Type B pancreatic cell (in vitro differentiated cells): ENCODE measurements at places on chromosomes 6 and 20.

- DNase-seq = no peak
Measured at GRCh38 chr6:13146442-13146841, 181.9 kb downstream of the TBC1D7 start.

- DNase-seq = no peak
Measured at GRCh38 chr20:40497899-40498691, 190.9 kb downstream of the MAFB start.

DNA sequence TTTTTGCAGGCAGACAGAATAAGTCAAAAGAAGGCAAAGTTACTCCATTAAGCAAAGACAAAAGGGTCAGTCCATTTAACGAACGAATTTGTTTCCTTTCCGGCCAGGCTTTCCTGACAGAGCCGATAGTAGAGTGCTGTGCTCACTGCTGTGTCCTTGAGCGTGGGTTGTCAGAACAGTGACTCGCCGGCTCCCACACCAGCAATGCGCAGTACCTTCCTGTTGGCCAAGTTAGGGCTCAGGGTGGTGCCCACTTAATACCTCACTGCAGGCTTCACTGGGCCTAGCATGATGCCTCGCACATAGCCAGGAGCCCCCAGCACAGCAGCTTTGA lies 294.7 kb downstream of the FOXC1 start:
- DNase-seq = no peak

GRCh38 chr6:25277857-25278256 lies 1.3 kb upstream of the CARMIL1 start:
- DNase-seq = no peak

DNA sequence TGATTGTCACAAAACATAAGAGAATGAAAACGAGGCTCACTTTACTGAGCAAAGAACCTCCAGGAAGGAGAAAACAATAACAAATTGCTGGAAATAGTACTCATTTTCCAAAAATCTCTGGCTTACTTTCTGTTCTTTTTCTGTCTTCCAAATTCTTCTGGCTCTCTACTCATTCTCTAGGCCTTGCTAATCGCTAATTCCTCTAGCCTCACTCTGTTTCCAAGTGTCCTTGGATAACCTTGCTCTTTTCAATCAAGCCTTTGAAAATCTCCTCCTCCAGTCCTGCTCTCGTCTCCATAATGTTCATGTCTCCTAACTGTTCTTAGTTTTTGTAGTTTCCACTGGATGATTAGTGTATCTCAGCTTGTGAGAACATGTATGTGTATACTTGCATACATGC lies 96.2 kb upstream of the MAP7 start:
- DNase-seq = no peak

DNA sequence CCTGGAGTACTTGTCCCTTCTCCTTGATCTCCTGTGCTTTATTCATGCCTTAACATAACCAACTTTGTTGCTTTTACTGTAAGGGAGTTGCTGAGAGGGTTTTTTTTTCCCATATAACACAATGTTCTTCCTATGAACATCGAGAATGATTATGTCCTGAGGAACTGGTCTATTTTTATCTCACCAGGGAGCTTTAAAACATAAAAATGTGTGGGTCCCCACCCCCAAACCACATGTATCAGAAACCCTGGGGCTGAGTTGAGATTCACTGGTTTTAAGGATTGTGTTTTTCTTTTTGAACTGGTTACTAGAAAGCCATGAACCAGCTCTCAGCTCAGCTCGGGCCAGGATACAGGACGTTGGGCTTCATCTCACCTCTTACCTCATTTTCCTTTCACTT lies 118.5 kb upstream of the JAG1 start:
- no peak for DNase-seq

DNA sequence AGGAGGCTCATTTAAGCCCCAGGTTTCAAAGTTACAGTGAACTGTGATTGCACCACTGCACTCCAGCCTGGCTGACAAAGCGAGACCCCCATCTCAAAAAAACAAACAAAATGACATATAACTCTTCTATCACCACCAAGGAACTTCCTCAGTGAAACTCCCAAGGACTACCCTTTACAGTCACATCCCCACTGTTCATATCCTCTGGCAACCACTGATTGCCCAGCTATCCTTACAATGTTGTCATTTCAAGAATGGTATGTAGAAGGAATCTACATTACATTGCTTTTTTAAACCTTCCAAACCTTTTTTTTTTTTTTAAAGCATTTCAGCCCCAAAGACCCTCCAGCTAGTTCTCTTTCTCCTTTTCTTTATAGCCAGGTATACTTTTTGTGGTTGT lies 123.1 kb upstream of the CARMIL1 start:
- no peak for DNase-seq

- DNase-seq = no peak
Measured at GRCh38 chr6:33675968-33676367, 35.5 kb downstream of the UQCC2 start.

GRCh38 chr20:19880256-19881079 lies 122.4 kb downstream of the RIN2 start:
- no peak for DNase-seq

DNA sequence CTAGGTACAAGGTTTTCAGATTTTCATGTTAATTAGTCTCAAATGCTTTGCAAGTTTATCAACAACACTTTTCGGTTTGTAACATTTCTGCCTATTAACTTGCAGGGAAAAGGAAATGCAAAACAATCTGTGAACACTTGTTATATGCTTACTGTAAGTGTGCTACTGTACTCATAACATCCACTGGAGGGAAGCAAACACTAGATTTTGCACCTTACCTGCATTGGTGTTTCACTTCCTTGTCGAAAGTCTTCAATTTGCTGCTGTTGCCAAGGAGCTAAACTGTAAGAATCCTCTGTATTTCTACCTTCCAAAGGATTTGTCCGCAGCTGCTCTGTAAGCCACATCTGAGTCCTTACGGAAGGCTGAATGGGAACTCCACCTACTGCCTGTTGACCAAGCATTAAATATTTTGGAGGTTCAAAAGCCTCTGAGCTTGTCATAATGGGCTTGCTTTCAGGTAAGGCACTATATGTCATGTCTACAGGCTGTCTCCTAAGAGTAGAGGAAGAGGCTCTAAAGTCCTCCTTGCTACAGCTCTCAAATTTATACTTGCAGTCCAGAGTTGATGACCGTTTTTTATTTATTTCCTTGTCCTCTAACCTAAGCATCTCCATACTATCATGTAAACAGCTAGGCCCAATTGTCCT lies 17.3 kb downstream of the PLN start:
- no peak for DNase-seq

GRCh38 chr6:12637960-12638641 lies 78.5 kb upstream of the PHACTR1 start:
- no peak for DNase-seq

DNA sequence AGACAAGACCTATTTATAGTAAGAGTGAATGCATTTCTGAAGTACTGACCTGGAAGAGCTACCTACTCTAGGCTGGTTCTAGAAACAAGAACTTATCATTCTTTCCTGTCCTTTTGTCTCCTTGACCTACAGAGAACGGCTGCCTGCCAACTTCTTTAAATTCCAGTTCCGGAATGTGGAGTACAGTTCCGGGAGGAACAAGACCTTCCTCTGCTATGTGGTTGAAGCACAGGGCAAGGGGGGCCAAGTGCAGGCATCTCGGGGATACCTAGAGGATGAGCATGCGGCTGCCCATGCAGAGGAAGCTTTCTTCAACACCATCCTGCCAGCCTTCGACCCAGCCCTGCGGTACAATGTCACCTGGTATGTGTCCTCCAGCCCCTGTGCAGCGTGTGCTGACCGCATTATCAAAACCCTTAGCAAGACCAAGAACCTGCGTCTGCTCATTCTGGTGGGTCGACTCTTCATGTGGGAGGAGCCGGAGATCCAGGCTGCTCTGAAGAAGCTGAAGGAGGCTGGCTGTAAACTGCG lies 8.3 kb downstream of the APOBEC2 start:
- DNase-seq = no peak
